Stimulated activated CD8-positive, alpha-beta memory T cell treated with anti-CD3 and anti-CD28 coated beads, Interleukin-7, amount 100 ng/mL, for 4 hours (primary cell): ENCODE measurements at places on chromosomes 2 and 18.

- DNase-seq = no peak
Observed at GRCh38 chr2:219852626-219853025, 225.2 kb downstream of the SLC4A3 start.

DNA sequence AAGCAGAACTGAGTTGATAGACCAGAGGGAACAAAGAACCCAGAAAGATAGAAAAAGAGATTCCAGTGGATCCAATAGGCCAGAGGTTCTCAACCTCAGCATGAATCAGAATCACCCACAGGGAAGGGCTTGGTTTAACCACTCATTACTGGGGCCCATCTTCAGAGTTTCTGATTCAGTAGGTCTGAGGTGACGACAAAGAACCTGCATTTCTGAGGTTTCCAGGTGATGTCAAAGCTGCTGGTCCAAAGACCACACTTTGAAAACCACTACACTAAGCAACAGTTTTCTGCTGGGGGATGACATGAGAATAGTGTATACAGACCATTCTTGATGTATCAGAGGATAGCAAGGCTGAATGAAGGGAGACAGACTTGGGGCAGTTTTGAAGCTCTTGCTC, 296.9 kb upstream of the STON1 start:
- no peak for DNase-seq

DNA sequence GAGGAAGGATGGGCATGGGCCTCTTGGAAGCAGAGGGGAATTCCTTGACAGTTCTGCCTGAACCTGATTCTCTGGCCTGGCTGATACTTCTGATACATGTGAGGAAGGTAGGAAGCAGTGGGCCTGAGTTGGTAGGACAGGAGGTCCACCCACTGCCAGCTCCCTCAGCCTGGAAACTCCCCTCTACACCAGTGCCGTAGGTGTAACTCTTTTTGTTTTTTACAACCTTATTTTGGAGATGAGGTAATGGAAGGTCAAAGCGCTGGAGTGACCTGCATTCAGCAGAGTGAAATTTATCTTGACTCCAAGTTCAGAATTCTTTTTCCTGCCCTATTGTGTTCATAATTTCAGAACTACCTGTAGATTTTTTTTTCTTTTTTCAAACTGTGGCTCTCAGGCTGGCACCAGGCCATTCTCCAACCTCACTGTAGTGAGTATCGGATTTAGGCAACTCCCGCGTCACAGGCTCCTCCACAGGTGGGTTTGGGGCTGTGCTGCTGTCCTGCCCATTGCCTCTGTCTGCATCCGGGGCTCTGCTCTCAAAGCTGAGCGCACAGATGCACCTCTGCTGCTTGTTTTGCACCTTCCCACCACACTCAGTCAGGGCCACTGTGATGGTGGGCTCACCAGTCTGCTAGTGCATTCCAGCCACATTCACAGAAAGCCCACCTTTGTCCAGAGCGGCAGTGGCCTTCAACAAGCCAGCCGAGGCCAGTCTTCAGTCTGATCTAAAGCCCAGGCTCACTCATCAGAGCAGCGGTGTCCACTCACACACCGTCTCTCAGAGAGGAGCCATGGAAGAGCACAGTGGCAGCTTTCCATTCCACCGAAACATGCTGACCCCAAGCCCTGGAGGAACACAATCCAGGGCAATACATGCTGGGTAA, 87.2 kb downstream of the UXS1 start:
- DNase-seq = no peak

- DNase-seq = no peak
Observed at GRCh38 chr2:54353216-54353615, 97.2 kb upstream of the TSPYL6 start.

GRCh38 chr18:22348521-22349316, 69.0 kb downstream of the CTAGE1 start:
- DNase-seq = peak; percentile 32

DNA sequence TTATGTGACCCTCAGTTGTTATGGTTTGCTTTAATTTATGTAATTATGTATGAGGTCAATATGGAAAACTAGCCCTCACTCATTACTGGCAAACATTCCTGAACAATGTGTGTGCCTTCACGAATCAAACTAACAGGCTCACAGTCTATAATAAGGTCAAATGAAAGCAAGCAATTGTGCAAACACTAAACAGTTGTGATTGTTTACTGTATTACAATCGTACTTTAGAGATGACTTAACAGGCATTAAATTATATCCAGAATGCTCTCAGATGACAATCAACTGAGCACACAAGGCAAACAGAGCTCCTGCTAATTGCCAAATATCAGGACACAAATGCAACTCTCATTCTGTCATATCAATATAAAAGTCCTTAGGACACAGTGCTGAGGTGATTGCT, 29.5 kb downstream of the COL5A2 start:
- no peak for DNase-seq

DNA sequence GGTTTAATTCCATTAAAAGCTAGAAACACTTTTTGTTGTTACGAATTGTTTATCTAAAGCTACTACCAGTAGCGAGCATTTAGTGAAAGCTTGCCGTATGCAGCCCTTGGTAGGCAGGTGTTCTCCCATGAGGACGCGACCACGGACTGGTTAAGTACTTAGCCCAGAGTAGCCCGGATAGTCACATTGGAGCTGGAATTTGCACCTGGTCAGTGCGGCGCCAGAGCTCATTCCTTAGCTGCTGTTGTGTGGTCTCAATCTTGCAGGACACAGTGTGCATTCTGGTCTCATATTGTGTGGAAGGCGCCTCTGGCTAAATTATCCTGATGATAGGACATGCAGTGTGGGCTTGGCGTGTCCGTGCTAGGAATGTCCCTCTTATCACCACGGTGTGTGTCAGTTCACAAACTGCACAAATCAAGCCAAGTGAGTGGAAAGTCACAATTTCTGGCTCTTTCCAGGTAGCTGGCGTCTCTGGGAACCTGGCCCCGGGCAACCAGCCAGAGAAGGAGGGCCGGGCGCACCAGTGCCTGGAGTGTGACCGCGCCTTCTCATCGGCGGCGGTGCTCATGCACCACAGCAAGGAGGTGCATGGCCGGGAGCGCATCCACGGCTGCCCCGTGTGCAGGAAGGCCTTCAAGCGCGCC, 133.3 kb downstream of the ZNF236 start:
- DNase-seq = no peak

DNA sequence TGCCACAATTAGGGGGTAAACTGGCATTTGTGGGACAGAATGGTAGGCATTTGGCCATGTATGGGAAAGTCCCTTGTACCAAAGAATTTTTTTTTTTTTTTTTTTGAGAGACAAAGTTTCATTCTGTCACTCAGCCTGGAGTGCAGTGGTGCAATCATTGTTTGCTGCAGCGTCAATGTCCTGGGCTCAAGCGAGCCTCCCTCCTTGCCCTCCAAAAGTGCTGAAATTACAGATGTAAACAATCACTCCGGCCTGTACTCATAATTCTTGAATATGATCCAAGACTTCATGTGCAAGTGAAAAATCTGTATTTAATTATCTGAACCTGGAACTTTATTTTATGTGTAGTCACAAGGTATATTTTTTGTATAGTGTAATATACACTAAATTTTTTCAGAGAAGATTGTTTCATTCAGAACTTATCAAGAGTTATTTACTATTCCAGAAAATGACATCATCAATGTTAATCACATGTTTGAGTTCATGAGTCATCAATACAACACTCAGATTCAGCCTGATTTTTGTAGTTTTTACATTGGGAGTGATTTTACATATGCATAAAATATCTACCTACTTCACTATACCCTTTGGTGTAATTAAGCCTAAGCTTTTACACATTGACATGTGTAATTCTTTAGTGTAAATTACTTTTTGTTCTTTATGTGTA, 138.7 kb upstream of the L3MBTL4 start:
- no peak for DNase-seq

- no peak for DNase-seq
Observed at GRCh38 chr2:152568531-152568930, 148.7 kb downstream of the PRPF40A start.

DNA sequence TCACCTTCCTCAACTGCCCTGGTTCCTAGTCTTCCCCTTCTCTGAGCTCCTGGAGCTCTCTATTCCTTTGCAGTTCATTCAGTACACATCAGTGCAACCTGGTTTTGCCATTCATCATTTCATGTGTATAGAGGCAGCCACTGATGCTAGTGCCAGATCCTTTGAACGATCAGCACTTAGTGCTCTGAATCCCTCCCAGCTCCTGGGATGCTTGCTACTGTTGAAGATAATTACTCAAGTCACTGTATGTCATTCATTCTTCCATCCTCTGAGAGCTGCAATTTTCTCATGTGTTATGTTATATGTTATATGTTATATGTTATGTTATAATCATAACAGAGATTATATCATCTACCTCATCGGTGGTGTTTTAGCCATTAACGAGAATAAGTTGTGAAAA, 98.5 kb upstream of the UXS1 start:
- no peak for DNase-seq

DNA sequence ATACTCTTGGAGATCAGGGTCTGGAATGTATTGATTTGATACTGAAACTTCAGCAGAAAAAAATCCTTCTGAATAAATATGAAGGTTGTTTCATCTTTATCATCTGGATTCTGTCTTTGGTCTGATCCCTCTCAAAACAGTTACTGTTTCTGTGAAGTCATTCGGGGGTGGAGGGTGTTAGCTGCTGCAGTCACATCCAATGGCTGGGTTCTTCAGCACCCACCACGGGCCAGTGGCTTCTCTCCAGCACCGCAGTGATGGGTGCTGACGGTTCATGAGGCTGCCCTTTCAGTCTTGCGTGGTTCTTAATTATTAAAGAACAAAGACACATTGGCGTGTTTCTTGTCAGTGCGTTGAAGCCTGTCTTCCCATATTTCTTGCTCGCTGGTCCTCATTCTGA, 148.0 kb downstream of the LDLRAD4 start:
- no peak for DNase-seq

DNA sequence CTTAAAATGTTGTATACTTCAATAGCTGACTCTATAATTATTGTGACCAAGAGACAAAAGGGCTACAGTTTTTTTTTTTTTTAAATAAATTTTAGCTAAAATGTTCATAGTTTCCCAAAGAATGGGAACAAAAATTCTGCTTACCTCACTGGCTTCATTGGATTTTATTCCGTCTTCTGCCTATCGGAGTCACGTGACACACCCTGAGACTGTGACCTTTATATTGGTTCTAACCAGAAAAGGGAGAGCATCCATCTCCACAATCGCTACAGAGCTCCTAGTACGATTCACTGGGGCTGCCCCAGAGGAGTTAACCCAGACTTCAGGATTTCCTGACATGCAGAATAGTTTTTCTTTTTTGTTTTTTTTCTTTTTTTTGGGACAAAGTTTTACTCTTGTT, 203.6 kb upstream of the SLC35G4 start:
- no peak for DNase-seq

GRCh38 chr2:190600293-190601103, 48.4 kb upstream of the NAB1 start:
- no peak for DNase-seq

GRCh38 chr2:241478166-241478565, 30.2 kb downstream of the STK25 start:
- no peak for DNase-seq

GRCh38 chr2:216538538-216538937, 39.9 kb downstream of the RPL37A start:
- no peak for DNase-seq

- DNase-seq = no peak
Observed at GRCh38 chr2:100981011-100981410, 21.1 kb upstream of the RPL31 start.

- no peak for DNase-seq
Observed at GRCh38 chr2:237749002-237749401, 49.6 kb upstream of the RBM44 start.

- DNase-seq = peak; percentile 3
Observed at GRCh38 chr2:181077128-181077709, 96.8 kb downstream of the UBE2E3 start.

DNA sequence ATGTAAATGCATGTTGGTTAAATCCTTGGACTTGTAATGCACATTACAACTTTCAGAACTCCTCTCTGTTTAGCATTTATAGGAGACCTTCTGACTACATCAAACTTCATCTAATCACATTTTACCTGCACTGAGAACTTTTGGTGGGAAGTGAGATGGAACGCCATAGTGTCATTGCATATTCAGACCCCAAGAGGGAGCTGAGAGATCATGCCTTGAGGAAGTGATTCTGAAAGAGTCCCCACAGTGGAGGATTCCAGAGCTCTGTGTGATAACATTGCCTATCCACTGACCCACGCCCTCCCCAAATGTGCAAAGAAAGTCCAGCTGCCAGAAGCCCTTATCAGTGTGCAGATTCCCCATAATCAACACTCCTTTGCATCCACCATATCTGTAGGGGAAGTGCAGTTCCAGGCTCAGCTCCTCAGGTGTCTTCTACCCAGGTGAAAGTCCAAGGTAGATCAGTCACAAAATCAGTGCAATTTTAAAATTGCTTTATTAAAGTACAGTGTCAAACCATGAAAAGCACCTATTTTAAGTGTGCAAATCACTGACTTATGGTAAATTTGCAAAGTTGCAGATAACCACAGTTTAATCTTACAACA, 212.4 kb downstream of the RPIA start:
- no peak for DNase-seq

- DNase-seq = peak; percentile 9
Observed at GRCh38 chr2:110157153-110157793, 41.7 kb upstream of the MALL start.

DNA sequence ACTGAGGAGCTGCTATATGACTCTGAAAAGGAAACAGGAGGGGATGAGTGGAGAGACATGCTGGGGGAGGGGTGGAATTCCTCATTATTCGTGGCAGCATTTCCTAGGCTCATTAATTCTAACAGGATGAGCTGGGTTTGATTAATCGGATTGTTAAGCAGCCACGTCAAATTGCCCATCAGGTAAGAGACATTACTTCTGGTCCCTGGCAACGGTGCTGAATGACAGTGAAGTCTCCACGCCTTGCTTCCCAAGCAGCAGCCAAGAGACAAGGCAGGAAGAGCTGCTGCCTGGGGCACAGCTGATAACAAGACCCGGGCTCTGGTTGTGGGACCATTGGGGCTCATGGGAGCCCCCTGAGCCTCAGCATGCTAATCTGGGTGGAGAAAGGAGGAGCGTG, 86.6 kb downstream of the MARCHF4 start:
- DNase-seq = no peak

- DNase-seq = no peak
Observed at GRCh38 chr2:120669971-120670370, 65.7 kb upstream of the GLI2 start.

GRCh38 chr2:205744074-205744591, 61.8 kb downstream of the NRP2 start:
- no peak for DNase-seq

GRCh38 chr2:168552450-168552856, 96.4 kb downstream of the CERS6 start:
- DNase-seq = no peak

GRCh38 chr2:170763232-170763631, 6.9 kb upstream of the ERICH2 start:
- DNase-seq = no peak
